ENCODE measurements at places on chromosomes 7 and 10. TPM values are rescaled to one million over a fixed set of nuclear protein-coding genes. Genes with fewer than 3 reads are reported as not detected.

The IQCE gene
- total RNA-seq: 7.9 TPM

The OIT3 gene
- not detected for total RNA-seq

The TDRD1 gene
- not detected for total RNA-seq

The ELFN1 gene
- total RNA-seq: not detected

The CRHR2 gene
- total RNA-seq: not detected

The AEBP1 gene
- 0.16 TPM for total RNA-seq

The GJD4 gene
- not detected for total RNA-seq

The ADAMTS14 gene
- not detected for total RNA-seq

The CALY gene
- not detected for total RNA-seq

DNA sequence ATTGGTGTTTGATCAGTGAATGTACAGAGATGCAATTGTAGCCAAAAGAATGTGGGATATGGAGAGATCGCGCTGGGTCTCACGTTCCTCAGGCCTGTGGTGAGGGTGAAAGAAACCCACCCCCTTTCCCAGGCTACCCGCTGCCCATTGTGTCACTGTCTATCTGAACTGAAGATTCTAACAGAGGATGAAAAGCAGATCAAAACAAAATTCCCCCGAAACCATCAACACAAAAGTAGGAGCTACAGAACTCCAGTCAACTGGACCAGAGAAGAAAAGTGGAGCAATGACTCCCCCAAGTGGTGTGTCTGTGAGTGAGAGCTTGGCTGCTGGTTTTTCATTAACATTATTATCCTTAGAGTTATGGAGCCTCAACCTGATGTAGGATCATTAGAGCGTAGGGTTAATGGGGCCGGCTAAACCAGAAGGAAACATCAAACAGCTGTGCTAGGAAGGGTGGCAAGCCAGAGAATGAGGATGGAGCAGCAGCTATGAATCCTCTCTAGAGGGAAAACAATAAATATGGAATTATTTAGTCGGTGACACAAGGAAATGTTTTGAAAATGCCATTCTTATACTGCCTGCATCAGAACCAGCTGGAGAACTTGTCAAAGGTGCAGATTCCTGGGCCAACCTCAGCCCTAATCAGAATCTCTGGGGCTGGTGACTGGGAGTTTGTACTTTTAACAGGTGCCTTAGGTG, 38.3 kb downstream of the AKR1B1 start:
- no peak for DNase-seq
- no peak overlapping the region for H3K27ac ChIP-seq
- no peaks in the 10 kb centered on the region for H3K27me3 ChIP-seq

GRCh38 chr7:99141334-99141733, 2.6 kb downstream of the SMURF1 start:
- no peak overlapping the region for H3K27ac ChIP-seq
- H3K4me3 ChIP-seq: 0 out of 2 replicates have a peak overlapping the region, but pooled peaks have one; percentile 64
- H3K4me1 ChIP-seq: peaks cover 12% of the 10 kb centered on the region
- H3K27me3 ChIP-seq: no peaks in the 10 kb centered on the region
- no peaks in the 10 kb centered on the region for H3K36me3 ChIP-seq

DNA sequence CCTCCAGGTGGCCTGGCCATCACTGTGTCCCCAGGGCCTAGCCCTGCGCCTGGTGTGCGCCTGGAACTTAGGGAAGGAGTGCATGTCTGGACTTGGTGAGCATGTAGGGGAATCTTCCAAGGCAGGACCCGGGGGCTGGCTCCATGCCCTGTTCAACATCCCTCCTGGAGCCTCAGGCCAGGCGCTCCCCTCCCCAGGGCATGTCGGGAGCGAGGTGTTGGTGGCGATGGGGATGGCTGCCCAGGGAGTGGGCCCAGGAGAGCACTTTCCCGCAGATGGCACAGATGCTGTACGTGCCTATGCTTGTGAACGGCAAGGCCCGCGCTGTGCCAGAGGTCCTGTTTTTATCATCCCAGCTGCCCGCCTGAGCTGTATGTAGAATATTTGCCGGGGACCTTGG, 55.0 kb downstream of the CDH23 start:
- no peaks in the 10 kb centered on the region for H3K27me3 ChIP-seq
- no peak for DNase-seq
- H3K27ac ChIP-seq: no peak overlapping the region
- no peaks in the 10 kb centered on the region for H3K36me3 ChIP-seq
- no peaks in the 10 kb centered on the region for H3K4me1 ChIP-seq

DNA sequence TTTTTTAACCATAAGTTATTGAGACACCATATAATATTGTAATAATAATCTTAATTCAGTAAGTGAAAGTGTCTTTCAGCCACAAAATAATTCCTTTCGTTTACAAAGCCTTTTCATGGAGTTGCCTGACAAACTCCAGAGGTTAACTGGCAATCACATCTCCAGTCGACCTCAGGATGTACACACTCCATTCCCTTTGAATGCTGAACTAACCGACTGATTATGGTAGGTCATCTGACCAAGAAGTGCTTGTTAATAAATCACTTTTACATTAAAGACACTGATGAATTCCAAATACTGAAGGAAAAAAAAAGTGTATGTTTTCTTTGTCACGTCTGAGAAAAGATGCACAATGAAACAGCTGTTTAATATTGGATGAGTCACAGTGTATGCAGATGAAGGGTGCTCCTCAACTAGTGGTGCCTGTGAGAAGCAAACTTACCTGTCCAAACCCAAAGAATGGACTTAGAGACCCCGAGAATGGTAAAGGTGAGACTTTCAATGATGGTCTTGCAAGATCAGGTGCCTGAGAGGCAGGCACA, 348.1 kb upstream of the VWC2 start:
- no peaks in the 10 kb centered on the region for H3K36me3 ChIP-seq
- H3K27me3 ChIP-seq: no peaks in the 10 kb centered on the region
- H3K4me3 ChIP-seq: no peak overlapping the region
- H3K4me1 ChIP-seq: no peaks in the 10 kb centered on the region
- no peak for DNase-seq

- DNase-seq: no peak
- no peaks in the 10 kb centered on the region for H3K27me3 ChIP-seq
- no peaks in the 10 kb centered on the region for H3K36me3 ChIP-seq
- H3K4me1 ChIP-seq: peaks cover 28% of the 10 kb centered on the region
- no peak overlapping the region for H3K27ac ChIP-seq
These were observed 119.8 kb upstream of the LYZL2 start for GRCh38 chr10:30749385-30749784.

DNA sequence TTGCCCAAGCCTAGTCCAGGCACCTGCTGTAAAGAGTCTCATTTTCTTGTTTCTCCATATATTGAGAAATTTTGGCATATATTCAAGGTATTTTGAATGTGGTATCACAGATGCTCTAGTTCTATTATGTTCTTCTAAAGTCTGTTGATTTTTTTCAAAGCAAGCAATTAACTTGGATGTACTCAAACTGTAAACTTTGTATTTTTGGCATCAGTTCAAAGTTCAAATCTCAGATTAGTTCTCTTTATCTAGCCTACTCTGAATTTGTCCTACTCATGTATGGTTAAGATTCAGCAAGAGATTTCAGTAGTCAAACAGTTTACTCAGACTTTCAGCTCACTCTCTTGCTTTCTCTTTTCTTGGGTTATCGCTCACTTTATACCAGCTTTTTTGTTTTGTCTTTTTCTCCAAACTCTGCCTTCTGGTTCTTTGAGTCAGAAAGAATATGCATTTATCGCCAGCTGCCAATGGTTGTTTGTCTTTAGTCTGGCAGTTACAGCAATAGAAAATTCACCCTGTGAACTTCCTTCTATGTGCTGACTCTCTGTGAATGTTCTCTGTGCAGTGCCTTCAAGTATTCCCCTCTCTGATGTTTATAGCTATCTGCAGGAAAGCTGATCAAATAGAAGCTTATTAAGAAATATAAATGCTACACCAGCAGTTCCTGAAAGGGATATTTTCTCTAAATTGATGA, 56.0 kb downstream of the ANKRD7 start:
- no peak overlapping the region for H3K27ac ChIP-seq
- H3K4me1 ChIP-seq: no peaks in the 10 kb centered on the region
- no peak overlapping the region for H3K4me3 ChIP-seq
- no peaks in the 10 kb centered on the region for H3K27me3 ChIP-seq
- no peaks in the 10 kb centered on the region for H3K36me3 ChIP-seq

DNA sequence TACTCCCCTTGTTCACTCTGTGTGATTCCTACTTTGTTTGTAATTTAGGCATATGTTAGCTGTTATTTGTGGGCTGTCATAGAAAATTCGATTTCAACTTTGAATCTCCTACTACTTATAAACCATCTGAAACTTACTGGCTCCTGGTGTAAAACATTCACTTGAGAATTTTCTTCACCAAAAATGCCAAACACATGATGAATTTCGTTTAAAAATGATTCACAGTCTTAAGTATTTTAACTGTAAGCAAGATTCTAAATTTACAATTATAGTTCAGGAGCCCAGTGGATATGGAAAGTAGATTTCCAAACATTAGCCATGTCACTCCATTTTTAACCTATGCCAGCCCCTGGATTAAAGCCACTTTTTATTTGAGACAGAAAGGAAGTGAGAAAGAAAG, 3.1 kb downstream of the CPED1 start:
- H3K4me3 ChIP-seq: no peak overlapping the region
- no peaks in the 10 kb centered on the region for H3K36me3 ChIP-seq
- H3K27ac ChIP-seq: no peak overlapping the region
- no peaks in the 10 kb centered on the region for H3K27me3 ChIP-seq
- H3K4me1 ChIP-seq: peaks cover 21% of the 10 kb centered on the region
- no peak for DNase-seq

DNA sequence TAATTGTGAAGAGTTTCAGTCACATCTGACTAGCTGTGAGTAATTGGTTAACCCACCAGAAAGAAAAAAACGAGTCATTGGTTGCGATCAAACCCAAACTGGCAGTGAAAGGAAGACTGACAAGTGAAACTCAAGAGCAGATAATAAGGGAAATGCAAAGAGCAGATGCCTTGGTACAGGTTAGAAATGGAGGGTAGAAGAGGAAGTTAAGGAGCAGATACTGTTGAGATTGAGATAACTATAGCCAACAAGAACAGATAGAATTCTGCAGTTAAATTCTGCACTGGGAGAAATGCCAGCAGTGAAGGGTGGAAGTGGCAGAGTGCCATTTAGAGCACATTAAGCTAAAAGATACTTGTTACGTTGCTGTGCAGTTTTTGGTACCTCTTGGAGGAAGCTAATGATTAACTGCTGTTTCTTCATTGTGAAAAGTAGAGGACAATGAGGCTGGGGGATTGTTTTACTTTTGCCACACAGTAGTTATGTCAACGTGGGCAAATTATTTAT, 65.8 kb downstream of the CDK13 start:
- no peaks in the 10 kb centered on the region for H3K27me3 ChIP-seq
- peak overlapping the region; percentile 35 for H3K27ac ChIP-seq
- H3K4me3 ChIP-seq: peak overlapping the region; percentile 22
- H3K36me3 ChIP-seq: no peaks in the 10 kb centered on the region

GRCh38 chr10:117221156-117221711, 19.7 kb upstream of the SLC18A2 start:
- no peak overlapping the region for H3K27ac ChIP-seq
- H3K4me1 ChIP-seq: peaks cover 3% of the 10 kb centered on the region
- no peaks in the 10 kb centered on the region for H3K36me3 ChIP-seq
- no peaks in the 10 kb centered on the region for H3K27me3 ChIP-seq
- no peak for DNase-seq
